ENCODE measurements at places on chromosomes 5 and 9. TPM values are rescaled to one million over a fixed set of nuclear protein-coding genes. Genes with fewer than 3 reads are reported as not detected.

CDKN2B gene
- 44.9 TPM for total RNA-seq

HCN1 gene
- total RNA-seq: not detected

ABO gene
- not detected for total RNA-seq

IFNE gene
- total RNA-seq: 6.6 TPM

PPP1R26 gene
- 8.9 TPM for total RNA-seq

Measured in fibroblast of lung (primary cell).